Effector memory CD8-positive, alpha-beta T cell (primary cell): ENCODE measurements at places on chromosomes 7 and 10.

DNA sequence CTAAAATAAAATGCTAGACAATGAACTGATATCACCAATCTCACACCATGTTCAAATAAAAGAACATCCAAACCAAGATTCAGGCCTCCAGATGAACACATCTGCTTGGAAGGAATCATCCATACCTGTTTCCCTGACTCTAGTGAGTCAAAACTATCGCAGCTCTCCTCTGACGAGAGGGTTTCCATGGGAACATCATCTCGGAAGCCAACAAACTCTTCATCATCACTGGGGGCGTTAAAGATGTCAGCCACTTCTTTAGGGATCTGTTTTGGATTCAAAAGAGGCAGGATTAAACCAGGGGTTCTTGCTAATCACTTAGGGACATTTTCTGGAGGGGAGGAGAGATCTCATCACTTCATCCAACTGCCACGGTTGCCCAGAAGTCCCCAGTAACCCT lies 29.1 kb downstream of the CDCA7L start:
- no peak for DNase-seq

- DNase-seq: no peak
Measured at GRCh38 chr7:50754241-50754640, 28.5 kb downstream of the GRB10 start.

- no peak for DNase-seq
Measured at GRCh38 chr10:131177431-131178327, 133.8 kb downstream of the TCERG1L start.

DNA sequence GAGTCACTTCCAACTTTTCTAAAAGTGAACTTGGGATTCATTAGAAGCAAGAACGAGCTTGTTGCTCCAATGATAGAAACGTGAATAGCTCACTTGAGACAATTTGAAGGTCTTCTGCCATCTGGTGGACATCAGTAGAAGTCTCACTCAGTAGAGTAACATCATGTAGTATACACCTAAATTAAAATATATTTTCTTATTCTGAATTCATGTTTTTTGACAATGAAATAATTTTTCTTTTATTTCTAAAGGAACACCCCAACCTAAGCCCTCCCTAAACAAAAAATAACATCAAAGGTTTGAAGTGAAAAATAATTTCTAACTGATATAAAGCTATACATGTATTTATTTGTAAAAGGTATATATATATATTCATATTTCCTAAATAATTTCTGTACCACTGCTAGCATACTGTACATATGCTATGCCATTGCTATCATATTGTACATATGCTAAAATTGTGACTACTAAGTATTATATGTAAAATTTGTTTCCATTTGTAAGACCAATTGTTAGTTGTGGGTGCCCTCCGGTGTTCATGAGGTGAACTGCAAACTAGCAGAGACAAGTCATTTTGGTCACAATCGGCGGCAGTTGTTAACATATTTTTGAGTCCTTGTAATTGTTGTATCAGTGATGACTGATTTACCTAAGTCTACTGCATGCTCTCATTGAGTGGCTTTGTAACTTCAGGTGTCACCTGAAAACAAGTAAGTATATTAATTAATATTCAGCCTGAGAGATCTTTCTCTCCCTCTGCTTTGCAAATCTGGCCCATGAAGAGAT lies 121.9 kb downstream of the PTPRZ1 start:
- no peak for DNase-seq

DNA sequence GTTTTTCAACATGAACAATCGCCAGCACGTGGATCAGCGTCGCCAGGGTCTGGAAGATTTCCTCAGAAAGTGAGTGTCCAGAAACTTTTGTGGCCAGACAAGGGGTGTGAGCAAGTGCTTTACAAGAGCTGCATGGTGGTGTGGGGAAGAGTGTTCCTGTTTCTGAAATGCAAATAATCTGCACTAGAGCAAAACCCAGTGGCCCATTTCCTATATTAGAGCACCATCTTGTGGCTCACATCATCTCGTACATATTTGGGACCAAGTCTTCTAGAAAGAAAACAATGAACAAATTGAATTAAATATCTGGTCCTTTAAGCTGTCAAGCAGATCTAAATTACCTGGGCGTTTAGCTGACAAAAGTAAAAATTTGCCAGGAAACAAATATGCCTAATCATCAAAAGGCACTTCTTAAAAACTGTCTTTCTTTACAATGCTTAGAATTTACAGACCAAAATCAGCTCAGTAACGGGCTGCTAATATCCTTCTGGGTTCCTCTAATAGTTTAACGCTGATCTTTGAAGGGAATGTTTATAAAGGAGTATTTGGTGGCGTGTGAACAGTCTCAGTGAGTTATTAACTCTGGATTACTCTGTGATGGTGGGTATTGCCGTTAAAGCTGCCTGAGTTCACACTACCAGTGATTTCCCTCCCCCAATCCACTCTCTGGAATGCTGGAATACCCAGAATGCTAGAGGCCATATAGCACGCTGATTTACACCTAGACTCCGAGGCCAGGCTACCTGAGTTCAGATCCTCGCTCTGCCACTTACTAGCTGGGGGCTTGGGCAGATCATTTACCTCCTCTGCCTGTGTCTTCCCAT lies 73.6 kb downstream of the SNX10 start:
- DNase-seq: peak; percentile 63

DNA sequence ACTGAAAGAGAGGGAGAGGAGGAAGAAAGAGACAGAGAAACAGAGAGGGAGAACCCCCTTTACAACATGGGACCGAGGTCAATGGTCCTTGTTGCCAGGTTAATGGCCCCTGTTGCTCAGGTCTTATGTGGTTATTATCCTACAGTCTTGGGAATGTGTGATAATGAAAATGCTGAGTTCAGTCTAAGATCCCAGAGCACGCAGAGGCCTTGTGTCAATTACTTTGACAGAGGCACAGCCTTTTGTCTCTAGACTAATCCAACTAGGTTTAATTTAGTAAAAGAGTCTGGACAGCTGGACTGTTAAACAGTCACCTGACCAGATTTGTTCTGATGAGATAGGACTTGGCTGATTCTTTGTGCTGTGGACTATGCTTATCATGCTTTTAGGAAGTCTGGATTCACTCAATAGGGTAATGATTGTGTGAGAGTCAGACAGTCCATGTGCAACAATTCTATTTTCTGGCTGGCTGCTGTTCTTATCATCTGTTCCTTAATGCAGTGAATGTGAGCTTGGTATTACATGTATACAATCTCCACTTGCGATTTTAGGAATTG lies 157.4 kb upstream of the MAGI2 start:
- no peak for DNase-seq

DNA sequence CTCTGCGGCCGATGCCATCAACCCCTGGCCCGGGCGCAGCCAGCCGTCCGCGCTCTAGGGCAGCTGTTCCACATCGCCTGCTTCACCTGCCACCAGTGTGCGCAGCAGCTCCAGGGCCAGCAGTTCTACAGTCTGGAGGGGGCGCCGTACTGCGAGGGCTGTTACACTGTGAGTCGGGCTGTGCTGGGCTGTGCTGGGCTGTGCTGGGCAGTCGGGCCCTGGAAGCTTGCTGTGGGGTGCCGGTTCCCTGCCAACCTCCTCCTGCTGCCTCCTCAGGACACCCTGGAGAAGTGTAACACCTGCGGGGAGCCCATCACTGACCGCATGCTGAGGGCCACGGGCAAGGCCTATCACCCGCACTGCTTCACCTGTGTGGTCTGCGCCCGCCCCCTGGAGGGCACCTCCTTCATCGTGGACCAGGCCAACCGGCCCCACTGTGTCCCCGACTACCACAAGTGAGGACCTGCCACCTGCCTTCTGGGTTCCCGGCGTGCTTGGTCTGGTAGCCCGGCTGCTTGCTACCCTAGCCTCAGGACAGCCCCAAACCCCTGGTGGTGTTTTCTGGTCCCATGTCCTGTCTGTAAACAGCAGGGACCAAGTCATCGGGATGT lies 7.5 kb downstream of the ZYX start:
- DNase-seq: no peak

GRCh38 chr7:112938863-112939573 lies 147.6 kb downstream of the GPR85 start:
- DNase-seq: no peak

DNA sequence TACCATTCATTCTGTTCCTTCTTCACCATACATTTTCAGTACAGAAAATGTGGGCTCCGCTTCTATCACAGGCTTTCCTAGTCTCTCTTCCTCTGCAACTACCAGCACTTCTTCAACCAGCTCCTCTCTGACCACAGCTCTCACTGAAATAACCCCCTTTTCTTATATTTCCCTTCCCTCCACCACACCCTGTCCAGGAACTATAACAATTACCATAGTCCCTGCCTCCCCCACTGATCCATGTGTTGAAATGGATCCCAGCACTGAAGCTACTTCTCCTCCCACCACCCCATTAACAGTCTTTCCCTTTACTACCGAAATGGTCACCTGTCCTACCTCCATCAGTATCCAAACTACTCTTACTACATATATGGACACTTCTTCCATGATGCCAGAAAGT lies 9.5 kb upstream of the MUC12 start:
- DNase-seq: no peak

- DNase-seq: no peak
Measured at GRCh38 chr10:123001370-123001769, 7.2 kb downstream of the IKZF5 start.

- no peak for DNase-seq
Measured at GRCh38 chr7:55050281-55050680, 31.5 kb downstream of the EGFR start.

DNA sequence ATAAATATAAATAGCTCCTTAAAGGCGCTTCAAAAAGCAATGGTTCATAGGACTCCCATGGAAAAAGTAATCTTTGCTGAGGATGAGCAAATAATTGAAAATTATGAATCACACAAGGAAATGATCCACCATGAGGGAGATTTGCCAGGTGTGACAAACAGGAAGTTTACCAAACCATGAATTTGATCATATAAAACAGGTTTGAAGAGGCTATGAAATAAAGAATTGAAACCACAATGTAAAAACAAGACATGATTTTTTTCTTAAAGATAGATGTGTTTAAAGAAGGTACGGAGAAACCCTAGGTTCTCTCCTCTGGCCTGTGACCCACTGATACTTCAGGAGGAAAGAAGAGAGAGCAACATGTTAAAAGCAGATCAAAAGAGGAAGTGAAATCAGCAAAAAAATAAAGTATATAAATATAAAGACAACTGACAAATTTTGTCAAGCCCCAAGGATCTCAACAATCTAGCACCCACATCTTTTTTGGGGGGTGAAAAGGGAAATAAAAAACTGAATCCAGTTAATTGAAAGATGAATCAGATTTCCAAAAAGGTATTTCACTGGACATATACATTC lies 111.3 kb upstream of the ASAH2 start:
- no peak for DNase-seq

DNA sequence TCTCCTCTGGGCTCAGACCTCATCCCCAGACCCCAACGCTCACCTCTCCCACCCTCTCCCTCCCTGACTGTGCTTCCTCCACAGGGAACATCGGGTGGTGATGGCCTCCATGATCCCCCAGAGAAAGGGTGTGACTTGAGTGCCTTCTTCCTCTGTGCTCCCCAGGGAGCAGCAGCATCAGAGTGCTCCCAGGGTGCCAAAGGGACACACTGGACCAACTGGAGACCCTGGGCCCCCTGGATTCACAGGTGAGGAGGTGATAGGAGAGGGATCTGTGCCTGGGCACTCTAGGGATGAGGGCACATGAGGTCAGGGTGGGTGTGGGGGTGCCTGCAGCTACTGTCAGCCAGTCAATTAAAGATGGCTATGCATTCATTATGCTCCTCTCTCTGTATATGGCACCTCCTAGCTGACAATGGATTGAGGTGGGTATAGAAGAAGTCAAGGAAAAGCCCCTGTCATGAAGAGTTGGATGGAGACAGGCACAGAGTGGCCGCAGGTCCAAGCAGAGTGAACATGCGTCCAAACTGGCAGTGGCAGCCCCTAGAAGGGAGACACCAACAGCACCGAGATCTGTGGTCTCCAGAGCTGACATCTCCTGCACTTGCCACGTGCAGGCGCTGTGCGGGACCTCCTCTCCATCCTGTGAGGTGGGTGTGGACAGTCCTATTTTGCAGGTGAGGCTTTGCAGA lies 15.5 kb upstream of the VOPP1 start:
- no peak for DNase-seq

DNA sequence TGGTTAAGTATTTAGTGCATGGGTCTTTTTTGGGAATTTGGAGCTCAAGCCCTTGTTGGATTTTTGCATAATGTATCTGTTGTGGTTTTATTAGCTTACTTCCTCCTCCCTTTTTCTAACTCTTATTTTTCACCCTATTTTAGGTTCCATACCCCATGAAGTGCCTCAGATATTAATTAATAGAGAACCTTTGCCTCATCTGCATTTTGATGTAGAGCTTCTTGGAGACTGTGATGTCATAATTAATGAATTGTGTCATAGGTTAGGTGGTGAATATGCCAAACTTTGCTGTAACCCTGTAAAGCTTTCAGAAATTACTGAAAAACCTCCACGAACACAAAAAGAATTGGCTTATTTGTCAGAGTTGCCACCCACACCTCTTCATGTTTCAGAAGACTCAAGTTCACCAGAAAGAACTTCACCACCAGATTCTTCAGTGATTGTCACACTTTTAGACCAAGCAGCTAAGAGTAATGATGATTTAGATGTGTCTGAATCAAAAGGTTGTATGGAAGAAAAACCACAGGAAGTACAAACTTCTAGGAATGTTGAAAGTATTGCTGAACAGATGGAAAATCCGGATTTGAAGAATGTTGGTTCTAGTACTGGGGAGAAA lies 28.0 kb downstream of the SIRT1 start:
- no peak for DNase-seq

GRCh38 chr7:30470771-30471170 lies 7.8 kb downstream of the NOD1 start:
- DNase-seq: no peak

DNA sequence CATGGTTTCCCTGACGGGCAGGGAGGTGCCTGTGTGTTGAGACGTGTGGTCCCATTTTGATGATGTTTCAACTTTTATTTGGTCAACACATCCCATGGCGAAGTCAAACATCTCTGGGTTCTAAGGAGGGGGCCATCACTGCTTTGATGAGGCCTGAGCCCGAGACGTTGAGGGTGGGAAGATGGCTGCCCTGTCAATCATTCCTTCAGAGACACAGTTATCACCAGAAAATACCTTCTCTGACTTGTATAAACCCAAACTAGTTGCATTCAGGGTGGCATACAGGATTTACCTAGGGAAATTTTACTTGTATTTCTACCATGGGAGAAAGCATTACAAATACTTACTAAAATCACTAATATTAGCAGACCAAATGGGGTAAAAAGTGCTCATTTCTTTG lies 64.6 kb downstream of the VOPP1 start:
- no peak for DNase-seq

DNA sequence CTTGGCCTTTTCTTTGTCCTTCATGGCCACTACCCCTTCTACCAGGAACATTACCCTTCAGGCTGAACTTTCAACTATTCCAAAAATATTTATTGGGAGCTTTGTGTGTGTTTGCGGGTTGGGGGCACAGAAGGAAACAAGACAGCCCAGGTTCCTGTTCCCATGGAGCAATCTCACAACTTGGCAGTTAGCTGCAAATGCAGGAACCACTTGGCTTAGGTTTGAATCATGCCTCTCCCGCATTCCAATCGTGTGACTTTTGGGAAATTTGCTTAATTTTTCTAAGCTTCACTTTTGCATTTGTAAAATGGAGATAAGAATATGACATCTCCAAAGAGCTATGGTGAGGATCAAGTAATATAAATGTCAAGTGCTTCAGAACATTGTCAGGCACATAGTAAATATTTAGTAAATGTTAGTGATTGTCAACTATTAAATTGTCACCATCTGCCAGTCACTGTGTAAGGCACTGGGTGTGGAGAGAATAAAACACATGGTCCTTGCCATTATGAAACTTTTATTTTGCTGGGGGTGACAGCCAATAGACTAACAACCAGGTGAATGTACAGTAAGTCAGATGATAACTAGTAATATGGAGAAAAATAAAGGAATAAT lies 277.1 kb downstream of the SNX13 start:
- DNase-seq: no peak

GRCh38 chr10:23441251-23441650 lies 2.4 kb downstream of the OTUD1 start:
- no peak for DNase-seq
